Right renal pelvis (tissue), 4 donors: ENCODE measurements at places on chromosomes 7 and 10. TPM values are rescaled to one million over a fixed set of nuclear protein-coding genes. Genes with fewer than 3 reads are reported as not detected.

Gene ANXA8L1
- 0.42 TPM for polyA plus RNA-seq

Gene PTN
- polyA plus RNA-seq, result 163 TPM

Gene CPEB3
- 3.5 TPM for polyA plus RNA-seq

Gene MXI1
- 52.9 TPM for polyA plus RNA-seq

Gene ACTL6B
- polyA plus RNA-seq, result not detected
